ENCODE measurements at places on chromosomes 7 and 10.

DNA sequence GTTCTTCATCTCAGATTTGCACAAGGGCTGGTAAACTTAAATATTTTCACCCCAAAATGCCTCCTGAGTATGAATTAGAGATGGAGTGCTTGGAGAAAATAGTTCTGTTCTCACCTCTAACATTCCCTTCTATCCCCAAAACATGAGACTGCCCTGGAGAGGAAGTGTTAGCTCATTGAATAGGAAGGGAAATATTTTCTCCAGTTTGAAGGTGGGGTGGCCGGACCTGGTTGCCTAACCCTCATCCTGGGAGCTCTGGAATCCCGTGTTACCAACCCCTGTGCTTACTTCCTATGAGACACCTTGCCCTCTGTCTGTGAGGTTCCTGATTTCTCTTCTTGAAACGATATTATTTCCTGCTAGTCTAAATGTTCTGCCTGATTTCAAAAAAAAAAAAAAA, 779 bp downstream of the IFIT2 start:
- DNase-seq: no peak

DNA sequence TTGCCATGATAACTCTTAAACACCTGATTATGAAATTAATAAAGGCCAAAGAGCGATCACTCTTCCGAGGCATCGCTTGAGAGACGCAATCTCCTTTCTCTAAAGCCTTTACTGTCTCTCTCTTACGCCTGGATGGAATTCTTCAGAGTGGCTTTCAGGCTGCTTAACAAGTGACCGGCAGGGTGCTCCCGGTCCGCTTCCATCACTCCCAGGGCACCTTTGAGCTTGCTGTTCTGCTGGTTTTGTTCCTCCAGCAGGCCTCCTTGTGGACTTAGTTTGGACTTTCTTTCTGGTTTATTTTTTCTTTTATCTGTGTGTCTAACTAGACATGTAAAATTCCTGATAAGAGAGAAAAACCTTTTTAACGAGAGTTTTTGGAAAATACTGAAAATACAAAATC, 60.9 kb downstream of the MRPL32 start:
- no peak for DNase-seq

- DNase-seq: no peak
Measured at GRCh38 chr7:74462707-74463100, 9.0 kb downstream of the GTF2IRD1 start.

DNA sequence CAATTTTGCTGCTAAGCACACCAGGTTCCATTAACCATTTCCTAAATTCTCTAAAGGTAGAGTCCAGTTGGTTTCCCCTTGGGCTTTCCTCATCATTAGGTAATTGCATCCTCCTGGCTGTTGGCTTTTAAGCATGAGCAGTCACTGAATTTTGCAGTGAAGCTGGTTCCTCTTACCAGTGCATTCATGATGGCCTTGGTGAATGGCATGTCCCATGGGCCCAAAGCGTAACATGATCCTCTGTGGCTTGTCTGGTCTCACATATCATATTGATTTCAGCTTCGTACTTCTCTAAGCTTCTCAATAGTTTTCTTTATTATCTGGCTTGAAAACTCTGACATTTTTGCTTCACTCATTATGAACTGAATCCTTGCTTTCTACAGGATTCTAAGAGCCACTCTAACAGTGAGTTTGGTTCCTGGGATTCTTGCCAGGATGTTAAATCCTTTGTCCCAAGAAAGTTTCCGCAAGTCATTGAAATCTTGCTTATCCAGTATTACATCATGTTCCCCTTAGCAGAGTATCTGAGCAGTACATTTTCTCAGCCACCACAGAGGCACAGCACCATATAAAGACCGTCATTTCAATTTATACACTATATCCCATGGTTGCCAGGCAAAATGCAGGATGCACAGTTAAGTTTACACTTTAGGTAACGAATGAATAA, 134.2 kb downstream of the PTN start:
- no peak for DNase-seq

- no peak for DNase-seq
Measured at GRCh38 chr7:1234049-1234880, 1.6 kb downstream of the UNCX start.

- no peak for DNase-seq
Measured at GRCh38 chr7:119026391-119026790, 801.9 kb downstream of the ANKRD7 start.

DNA sequence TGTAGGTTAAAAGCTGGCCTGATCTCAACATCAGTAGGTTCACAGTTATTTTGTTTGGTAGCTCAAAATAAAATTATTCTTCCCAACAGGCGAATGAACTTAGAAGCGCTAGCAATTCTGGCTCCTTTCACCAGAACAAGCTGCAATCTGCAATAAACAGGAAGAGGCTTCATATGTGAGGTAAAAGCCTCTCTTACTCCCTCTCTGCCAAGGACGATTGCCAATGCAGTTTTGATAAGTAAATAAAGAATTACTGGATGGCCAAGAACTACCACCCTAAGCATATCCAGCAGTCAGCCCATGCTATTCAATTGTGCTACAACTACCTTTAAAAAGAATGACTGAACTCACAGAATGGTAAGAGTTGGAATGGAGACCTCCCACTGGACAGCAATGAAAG, 150.0 kb upstream of the LAMB4 start:
- no peak for DNase-seq

Data from NCI-H187 (cell line).